ENCODE measurements at places on chromosomes 7 and 10.

DNA sequence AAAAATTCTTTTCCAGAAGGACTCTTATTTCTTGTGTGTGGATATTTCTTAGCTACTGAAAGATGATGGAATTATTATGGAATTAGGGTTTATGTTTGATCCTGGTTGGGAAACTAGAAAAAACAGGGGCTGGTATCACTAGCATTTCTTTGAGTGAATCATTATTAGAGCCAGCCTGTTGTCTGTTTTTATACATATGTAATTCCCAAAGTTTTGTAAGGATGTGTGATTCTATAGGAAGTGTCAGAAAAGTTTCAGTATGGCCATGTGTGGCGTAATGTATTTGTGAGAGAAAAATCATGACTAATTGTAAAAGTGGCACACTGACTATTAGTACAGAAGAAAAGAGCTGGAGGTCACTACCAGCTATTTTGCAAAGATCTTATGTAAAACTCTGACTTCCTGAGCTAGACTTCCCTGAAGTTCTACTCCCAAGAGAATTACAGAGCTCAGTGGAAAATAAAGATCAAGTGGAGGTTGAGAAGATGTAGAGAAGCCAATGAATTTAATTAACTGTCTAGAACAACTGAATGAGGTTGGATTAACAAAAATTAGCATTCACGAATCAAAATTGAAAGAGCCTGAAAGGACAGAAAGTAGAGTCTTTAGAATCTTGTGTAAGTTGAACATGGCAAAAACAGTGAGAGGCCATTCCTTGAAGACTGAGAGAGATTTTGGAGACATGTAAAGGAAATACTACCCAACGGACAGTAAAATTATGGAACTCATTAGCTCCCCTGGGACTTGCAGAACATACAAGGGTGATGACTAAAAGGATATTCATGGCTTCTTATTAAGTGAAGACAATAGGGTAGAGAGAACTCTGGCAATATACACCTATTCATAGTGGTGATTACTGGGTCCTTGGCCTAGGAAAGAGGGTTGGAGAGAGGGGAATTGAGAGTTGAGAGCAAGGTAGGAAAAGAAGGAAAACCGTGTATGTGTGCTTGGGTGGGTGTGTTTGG, 12.5 kb downstream of the ZNF365 start:
- no peak for DNase-seq

- DNase-seq: no peak
Observed at GRCh38 chr7:17617380-17617779, 318.9 kb downstream of the AHR start.

- DNase-seq: peak; percentile 67
Observed at GRCh38 chr10:52313933-52314821, at the start of gene DKK1. TSS of gene DKK1 (plus strand) at chr10:52314281. CDS start at chr10:52314435, 154 bp downstream.

DNA sequence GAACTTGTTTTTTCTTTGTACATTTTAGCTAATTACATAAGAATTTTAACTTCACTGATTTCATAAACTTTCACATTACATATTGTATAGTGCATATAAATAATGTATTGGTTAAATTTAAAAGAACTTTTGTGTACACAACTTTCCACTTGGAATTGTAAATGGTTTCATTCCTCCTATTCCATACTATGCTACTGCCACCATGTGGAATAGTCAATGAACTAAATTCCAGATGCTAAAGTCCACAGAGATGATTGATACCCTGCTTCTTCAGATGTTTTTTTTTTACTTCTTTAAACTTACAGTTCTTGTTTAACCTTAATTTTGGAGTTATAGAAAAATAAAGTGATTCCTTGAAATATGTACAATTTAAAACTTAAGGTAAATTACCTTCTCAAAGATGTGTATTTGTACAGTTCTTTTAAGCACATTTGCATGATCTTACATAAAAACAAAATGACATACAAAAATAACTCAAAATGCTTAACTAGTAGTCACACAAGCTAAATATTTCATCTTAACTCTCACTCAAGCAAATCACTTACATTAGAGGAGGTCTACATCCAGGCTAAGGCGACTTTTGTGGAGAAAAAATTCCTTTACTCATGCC, 247.6 kb upstream of the HGF start:
- no peak for DNase-seq

DNA sequence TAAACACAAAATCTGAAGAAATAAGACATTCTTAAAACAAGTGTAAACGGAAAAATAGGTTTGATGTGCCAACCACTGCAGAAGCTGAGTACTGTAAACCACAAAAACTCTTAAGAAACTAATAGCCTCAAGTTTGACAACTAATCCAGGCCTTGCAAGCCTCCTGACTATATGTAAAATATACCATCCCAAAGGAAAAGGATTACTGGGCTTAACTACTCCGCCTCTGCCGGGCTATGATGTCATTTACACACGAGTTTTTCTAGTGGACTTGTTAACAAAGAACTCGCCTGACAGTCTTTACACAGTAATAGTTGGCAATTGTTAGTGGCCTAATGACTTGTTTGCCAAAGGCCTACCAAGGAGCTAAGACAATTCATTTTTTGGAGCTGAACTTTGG, 2.1 kb downstream of the KIF5B start:
- no peak for DNase-seq

- DNase-seq: no peak
Observed at GRCh38 chr7:28988810-28989209, 30.7 kb upstream of the TRIL start.

GRCh38 chr10:63467841-63468240, 2.1 kb upstream of the JMJD1C start:
- DNase-seq: no peak

DNA sequence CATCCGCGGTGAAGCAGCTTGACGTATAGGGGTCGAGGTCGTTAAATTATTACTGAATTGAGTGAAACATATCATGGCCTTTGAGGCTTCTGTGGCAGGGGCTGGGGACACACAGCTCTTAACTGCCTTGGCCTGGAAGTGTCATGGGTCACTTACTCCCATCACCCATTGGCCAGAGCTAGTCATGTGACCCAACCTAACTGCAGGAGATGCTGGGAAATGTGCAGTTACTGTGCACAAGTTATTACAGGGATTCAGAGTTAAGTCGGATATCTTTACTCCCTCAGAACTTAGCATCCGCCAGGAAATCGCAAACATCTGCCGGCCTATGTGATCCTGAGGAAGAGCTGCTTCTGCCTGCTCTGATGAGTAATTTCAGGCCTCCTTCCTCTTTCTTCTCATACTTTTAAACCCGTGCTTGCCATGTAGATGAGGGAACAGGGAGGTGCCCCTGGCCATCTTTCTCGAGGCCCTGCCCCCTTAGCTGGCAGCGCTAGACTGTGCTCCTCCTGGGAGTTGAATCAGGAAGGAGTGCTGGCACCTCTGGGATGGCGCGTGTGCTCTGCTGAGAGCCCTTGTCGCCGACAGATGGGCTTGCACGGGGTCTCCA, 203.6 kb downstream of the TCF7L2 start:
- no peak for DNase-seq

DNA sequence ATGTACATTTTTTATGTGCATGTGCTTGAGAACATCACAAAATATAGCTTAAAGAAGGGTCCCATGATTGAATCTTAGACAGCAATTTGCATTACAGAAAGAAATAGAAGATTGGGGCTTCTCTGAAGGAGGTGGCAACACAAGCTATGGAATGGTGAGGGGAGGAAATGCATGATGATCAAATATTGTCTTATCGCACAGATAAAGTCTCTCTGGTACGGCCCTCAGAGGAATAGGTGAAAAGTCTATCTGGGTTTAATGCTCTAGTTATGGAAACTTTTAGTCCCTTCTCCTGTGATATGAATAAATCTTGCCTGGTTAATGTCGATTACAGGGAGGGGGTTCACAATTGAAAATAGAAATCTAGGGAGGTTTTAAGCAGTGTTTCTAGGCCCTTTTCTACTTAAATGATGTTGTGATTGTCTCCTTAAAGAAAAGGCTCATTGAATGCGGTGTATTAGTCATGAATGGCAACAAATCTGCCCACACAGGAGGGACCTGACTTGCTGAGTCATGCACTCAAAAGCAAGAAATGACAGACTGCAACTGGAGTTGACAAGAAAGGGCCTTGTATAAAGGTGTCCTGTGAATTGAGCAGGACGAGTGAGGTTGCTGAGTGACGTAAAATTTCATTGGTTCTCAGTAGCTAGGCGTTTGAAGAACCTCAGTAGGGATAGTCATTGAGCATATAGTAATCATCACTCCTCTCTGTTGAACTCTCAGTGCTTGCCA, 133.4 kb upstream of the CSTF2T start:
- peak; percentile 59 for DNase-seq

GRCh38 chr7:113054938-113055337, 31.7 kb downstream of the GPR85 start:
- no peak for DNase-seq

DNA sequence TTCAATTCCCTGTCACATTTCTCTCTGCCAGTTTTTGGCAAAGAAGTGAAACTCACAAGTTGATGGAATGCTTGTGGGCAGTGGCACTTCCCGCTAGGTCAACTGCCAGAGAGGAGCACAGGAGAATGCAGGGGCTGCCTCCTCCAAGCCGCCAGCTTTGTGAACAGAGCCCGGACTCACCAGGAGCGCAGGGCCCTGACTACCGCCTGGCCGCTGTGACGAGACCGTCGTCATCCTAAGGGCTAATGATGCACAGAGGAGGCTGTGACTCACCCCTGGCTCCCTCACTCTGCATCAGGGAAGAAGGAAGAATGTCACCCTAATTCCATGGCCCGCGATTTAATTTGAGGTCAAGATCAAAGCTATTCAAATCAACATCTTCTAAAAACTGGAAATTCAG, 123.9 kb downstream of the TAX1BP1 start:
- DNase-seq: no peak

- no peak for DNase-seq
Observed at GRCh38 chr10:30755441-30755953, 125.9 kb upstream of the LYZL2 start.

GRCh38 chr10:110748970-110749369, 104.8 kb downstream of the RBM20 start:
- no peak for DNase-seq

DNA sequence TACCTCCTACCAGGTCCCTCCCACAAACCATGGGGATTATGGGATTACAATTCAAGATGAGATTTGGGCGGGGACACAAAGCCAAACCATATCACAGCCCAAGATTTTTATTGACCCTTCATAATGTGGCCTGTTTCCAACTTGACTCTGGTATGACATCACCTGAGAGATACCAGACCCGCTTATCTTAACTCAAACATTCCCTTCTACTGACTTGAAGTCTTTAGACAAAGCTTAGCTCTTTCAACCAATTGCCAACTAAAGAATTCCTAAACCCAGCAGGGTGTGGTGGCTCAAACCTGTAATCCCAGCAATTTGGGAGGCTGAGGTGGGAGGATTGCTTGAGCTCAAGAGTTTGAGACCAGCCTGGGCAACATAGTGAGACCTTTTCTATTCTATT, 67.9 kb downstream of the CLRN3 start:
- DNase-seq: no peak

GRCh38 chr7:134847851-134848588, 68.6 kb downstream of the CALD1 start:
- no peak for DNase-seq

- DNase-seq: no peak
Observed at GRCh38 chr10:19946791-19947190, 130.6 kb downstream of the PLXDC2 start.
